Activated naive CD4-positive, alpha-beta T cell treated with Interleukin-2 at 50 U/mL for 16 hours (primary cell): ENCODE measurements at places on chromosomes 5 and 9.

GRCh38 chr5:89047571-89047970 is 164.6 kb upstream of the MEF2C start:
- no peak for DNase-seq

- no peak for DNase-seq
These were observed 29.4 kb downstream of the SH3RF2 start for GRCh38 chr5:145965804-145966203.

GRCh38 chr5:107636555-107636954 is 34.2 kb downstream of the EFNA5 start:
- DNase-seq = no peak

GRCh38 chr5:74081126-74081525 is 455.1 kb downstream of the ARHGEF28 start:
- DNase-seq = no peak

GRCh38 chr9:37840560-37841194 is 40.1 kb downstream of the DCAF10 start:
- DNase-seq = peak; percentile 20

GRCh38 chr5:8848997-8849594 is 696.8 kb downstream of the SEMA5A start:
- DNase-seq = no peak

GRCh38 chr9:73844135-73844534 is 653.0 kb upstream of the RORB start:
- no peak for DNase-seq

GRCh38 chr5:172527559-172527958 is 73.2 kb upstream of the SH3PXD2B start:
- no peak for DNase-seq
